ENCODE measurements at places on chromosomes 2 and 18.

DNA sequence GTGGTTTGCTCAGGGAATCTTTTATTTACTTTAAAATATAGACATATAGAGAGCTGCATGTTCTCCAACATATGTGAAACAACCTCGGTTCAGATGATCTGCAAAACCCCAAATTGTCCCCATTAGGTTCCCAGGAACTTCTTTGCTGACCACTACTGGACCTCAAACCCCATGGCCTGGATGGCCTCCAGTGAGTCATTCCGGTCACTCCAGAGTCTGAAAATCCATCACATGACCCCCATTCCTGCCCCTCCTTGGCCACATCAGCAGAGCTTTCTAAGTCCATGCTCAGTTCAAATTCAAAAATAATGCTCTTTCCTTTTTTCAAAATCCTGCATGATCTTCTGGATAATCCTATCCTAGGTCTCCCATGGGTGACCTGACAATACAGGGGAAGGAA lies 271.0 kb downstream of the TNS1 start:
- no peak for DNase-seq

DNA sequence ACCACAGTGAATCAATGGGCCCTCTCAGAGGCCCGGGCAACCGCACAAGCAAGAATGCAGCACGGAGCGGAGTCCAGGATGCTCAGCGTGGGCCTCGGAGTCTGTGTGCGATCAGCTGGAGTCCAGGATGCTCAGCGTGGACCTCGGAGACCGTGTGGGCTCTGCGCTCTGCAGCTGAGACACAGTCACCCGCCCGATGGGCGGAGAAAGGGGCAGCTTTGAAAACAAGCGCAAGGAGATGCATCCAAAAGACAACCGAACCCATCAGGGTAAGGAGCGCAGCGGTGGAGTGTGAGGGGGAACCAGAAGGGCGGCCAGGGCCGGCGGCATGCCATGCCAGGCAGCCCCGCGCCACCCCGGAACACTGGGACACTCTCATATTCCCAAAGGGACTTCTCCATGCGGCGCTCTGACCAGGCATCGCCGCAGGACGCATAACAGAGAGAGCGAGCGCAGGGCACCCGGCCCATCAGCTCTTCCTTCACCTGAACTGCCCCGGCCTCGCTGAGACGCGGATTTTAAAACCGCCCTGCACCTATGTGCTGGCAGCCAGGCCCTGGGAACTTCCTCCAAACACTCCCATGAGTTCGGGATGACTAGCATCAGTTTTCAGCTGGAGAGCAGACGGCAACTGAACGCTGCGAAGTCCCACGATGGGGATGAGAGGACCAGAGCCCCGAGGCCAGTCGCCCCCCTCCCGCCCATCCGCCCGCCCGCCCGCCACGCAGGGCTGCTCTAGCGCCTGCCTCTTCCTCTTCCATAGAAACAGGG lies 44.7 kb downstream of the MC5R start:
- DNase-seq, result no peak

DNA sequence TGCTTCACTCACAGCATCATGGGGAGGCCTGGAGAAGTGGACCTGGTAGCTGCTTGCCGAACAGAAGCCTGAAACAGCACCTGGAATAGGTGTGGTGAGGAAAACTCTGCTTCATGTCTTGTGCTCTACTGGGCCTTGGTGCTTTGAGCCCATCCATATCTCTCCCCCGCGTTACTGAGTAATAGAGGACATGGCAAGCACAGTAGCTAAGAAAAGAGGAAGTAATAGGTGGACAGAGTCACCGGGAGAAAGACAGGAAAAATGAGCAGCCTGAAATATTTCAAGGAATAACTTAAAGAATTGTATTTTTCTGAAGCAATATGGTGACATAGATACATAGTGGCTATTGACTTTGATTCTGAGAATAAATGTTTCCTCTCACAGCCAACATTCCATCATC lies 14.0 kb upstream of the HNMT start:
- no peak for DNase-seq

DNA sequence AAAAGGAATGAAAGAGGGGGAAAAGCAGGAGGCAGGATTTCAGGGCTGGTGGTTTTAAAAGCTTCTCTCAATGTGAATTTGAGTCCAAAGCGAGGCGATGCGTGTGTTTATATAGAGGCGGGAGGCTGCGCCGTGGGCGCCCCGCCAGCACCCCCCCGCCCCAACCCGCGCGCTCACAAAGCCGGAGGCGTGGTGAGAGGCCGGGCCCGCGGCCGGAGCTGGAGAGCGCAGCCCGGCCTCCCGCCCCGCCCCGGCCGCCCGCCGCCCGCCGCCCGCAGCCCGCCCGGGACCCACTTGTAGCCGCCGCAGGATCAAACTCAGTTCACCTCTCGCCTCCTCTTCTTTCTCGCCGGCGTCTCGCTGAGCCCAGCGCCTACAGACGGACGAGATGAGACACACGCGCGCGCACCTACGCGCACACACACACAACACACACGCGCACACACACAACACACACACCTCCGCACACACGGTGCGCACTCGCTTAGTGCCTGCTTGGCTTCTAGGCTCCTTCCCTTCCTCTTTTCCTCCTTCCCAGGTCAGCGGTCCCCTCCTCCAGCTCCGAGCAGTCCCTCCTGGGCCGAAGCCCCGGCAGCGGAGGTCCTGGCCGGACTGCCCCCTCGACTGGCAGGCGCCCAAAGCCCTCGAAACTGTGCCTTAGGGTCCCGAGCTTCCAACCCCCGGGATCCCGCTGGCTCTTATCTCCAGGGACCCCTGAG lies 1.3 kb upstream of the CYP26B1 start:
- DNase-seq, result no peak

GRCh38 chr2:8587251-8587791 lies 94.5 kb upstream of the ID2 start:
- DNase-seq, result no peak

GRCh38 chr2:46704593-46704992 lies 211.0 kb downstream of the MCFD2 start:
- no peak for DNase-seq

- DNase-seq, result no peak
Measured at GRCh38 chr2:47512581-47513083, 109.7 kb downstream of the MSH2 start.
